ENCODE measurements at places on chromosomes 4 and X.
A peak's percentile ranks its signal among the peaks of the same experiment; 100 is the strongest.

- no peak for DNase-seq
Observed at GRCh38 chr4:98682719-98683118, 24.3 kb upstream of the TSPAN5 start.

- DNase-seq = no peak
Observed at GRCh38 chr4:116501954-116502353, 583.4 kb downstream of the TRAM1L1 start.

- no peak for DNase-seq
Observed at GRCh38 chr4:90219822-90220221, 92.6 kb downstream of the CCSER1 start.

GRCh38 chr4:93030670-93031069 is 726.9 kb downstream of the GRID2 start:
- no peak for DNase-seq

GRCh38 chr4:109981936-109982335 is 69.3 kb downstream of the EGF start:
- DNase-seq = no peak

DNA sequence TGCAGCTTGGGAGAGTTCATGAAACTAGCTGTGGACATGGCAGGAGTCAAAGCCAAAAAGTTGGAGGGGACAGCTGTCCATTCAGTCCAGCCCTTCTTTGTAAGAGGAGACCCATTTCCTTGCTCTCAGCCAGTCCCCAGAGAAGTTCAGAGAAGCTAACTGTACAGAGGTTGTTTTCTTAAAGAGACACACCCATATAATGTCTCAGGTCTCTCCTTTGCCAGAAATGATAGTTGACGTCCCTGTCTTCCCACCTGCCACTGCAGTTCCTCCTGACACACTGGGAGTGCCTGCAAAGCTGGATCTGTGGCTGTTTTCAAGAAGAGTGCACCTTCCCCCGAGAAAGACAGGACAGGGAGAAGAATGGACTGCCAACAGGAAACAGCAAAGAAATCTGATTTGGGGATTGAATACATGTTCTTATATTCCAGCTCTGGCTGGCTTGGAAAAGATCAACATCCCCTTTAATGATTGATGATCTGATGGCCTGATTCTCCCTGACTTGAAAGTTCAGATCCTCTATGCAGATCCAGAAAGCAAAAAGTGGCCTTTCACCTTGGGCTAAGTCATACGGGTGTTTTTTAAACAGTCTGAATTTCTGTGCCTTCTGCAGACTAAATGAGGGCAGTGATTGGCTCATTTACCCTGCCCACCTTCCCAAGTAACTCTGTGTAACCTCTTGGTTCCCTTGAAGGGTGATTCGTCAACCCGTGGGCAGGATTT is 87.2 kb downstream of the MAOA start:
- DNase-seq = no peak

DNA sequence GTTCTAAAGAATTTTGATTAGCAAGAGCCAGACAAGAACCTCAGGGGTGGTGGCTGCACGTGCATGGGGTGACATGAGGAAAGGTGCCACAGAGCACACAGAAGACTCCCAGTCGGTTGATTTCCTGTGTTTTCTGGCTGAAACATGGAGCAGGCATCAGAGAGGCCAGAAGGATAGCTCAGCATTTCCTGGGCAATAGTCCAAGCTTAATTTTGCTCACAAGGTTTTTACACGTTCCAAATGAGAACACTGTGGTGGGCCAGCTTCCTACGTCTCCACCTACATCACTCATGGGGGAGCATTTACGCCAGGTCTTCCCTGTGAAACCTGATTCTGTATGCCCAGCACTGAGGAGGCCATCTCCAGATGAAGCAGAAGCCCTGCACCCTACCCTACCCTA is 212.5 kb upstream of the CLNK start:
- no peak for DNase-seq

DNA sequence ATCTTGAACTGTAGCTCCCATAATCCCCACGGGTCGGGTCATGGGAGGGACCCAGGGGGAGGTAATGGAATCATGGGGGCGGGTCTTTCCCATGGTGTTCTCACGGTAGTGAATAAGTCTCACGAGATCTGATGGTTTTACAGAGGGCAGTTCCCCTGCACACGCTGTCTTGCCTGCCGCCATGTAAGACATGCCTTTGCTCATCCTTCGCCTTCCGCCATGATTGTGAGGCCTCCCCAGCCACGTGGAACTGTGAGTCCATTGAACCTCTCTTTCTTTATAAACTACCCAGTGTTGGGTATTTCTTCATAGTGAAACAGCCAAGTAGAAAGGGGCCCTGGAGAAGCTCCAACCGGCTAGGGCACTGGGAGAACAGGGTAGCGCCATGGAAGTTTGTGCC is 12.3 kb downstream of the CTAG1A start:
- no peak for DNase-seq

DNA sequence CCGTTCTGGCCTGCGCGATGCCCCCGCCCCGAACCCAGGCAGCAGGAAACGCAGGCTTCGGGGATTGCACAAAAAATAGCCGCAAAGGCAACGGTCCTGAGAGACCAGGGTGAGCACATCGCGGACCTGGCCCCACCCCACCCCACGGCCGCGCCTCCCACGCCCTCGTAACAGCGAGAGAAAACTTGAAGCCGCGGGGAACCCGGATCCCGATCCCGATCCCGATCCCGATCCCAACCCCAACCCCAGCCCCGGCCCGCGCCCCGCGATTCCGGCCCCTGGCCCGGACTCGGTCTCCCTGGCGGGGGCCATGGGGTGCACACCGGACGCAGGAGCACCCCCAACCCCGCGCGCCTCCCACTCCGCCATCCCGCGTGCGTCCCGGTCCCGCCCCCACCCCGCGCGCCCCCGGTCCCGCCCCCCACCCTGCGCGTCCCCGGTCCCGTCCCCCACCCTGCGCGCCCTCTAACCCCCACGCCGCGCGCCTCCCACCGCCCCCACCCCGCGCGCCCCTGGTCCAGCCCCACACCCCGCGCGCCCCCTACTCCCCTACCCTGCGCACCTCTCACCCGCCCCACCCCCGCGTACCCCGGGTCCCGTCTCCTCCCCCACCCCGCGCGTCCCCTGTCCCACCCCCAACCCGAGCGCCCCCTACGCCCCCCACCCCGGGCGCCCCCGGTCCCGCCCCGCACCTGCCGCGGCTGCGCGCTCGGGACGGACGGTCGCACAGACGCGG is 29.0 kb downstream of the NOP14 start:
- DNase-seq = peak; percentile 59

DNA sequence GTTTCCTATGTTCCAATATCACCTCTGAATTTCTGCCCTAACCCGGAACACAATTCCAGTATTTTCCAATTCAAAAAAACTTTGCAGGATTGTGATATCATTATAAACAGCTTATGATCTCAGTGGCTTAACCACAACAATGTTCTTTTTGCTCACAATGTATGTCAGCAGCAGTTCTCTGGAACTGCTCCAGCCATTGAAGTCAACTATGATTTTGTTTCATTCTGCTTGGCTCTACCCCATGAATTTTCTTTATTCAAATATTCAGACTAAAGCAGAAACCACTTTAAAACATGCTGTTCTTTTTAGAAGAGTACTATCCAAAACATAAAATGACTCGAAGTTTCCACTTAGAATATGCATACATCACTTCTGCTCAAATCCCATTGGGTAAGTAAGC is 1611.1 kb downstream of the ARAP2 start:
- no peak for DNase-seq

GRCh38 chrX:39487166-39487968 is 610.4 kb downstream of the BCOR start:
- DNase-seq = no peak

GRCh38 chr4:168502861-168503260 is 6.0 kb downstream of the PALLD start:
- no peak for DNase-seq

GRCh38 chrX:107448998-107449835 is at the start of gene FRMPD3:
FRMPD3 (plus strand) TSS chrX:107449652; CDS start chrX:107526589, 76,937 bp downstream.
- peak; percentile 54 for DNase-seq

- no peak for DNase-seq
Observed at GRCh38 chr4:129144755-129145206, 48.8 kb downstream of the C4orf33 start.

DNA sequence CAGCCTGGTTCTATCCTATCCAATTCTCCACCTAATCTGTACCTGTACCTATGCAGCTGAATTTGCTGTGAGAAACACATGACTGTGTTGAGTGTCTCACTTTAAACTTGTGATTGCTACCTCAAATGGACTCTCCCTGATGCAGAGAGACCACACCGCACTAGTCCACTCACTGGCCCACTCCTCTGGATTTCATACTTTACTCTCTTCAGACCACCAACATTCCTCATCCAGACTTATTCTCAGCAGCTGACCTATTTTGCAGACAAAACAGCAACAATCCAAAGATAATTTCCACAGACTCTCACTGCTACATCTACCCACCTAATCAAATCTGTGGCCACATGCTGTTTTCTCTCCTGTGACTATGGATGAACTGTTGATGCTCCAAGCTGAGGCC is 45.2 kb downstream of the ACSL4 start:
- DNase-seq = no peak

GRCh38 chr4:183300070-183300469 is 20.0 kb downstream of the CLDN22 start:
- no peak for DNase-seq

- DNase-seq = no peak
Observed at GRCh38 chr4:166956484-166956883, 277.8 kb downstream of the SPOCK3 start.

GRCh38 chr4:108834166-108834834 is 71.4 kb upstream of the ETNPPL start:
- no peak for DNase-seq

GRCh38 chrX:123088930-123089329 is 95.1 kb upstream of the GRIA3 start:
- no peak for DNase-seq

DNA sequence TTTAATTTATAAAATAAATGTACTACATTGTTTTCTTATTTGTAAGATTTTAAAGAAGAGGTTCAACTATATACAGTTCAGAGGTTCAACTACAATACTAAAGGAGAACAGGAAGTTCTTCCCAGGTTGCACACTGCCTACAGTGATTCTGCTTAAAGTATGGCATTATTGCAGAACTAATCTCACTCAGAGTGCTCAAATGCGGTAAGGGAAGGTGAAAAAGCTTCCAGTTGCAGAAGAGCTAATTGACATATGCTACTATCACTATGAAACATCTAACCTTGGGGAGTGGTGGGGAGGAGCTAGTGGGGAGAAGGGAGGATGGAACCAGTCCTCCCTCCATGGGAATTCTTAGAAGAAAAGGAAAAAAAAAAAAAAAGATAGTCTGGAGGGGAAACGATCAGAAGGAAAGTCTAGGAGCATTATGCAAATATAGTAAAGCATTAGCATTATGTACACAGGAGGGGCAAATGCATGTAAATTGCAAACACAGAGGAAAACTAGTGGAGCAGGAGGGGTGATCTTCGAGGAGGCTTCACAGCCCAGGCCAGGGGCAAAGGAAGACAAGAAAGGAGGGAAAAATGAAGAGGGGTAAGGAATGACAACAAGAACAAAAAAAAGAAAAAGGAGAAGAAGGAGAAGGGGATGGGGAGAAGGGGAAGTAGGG is 32.0 kb upstream of the MMAA start:
- no peak for DNase-seq

DNA sequence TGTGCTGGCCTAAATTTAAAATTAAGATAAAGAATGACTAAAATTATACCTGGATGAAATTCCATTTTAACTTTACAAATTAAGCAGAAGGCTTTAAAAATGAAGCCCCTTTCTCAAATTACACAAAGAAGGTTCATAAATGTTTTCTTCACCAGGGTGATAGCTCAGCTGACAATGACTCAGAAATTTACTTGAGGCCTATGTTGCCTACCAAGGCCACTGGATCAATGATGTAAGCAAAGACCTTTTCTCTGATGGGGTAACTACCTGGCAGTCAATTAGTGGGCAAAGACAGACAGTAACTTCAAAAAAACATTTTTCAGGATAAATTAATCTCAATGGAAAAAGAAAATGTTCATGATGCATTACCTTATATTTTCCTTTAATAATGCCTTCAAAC is 23.9 kb upstream of the GPR34 start:
- DNase-seq = no peak

DNA sequence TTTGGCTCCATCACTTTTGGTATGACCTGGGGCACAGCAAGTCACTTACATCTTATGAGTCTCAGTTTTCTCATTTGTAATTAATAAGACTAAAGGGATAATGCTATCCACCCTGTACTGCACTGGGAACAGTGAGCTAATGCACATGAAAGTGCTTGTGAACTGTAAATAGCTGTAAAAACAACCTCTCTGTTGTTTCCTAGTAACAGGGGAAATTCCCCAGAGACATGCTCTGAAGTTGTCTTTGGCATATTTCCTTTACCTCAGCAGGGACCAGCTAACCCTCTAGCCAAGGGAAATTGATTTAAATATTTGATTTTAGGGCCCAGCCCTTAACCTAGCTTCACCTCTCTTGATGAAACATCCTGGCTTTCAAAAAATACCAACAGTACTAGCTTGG is 6.1 kb upstream of the CYSLTR1 start:
- DNase-seq = no peak

DNA sequence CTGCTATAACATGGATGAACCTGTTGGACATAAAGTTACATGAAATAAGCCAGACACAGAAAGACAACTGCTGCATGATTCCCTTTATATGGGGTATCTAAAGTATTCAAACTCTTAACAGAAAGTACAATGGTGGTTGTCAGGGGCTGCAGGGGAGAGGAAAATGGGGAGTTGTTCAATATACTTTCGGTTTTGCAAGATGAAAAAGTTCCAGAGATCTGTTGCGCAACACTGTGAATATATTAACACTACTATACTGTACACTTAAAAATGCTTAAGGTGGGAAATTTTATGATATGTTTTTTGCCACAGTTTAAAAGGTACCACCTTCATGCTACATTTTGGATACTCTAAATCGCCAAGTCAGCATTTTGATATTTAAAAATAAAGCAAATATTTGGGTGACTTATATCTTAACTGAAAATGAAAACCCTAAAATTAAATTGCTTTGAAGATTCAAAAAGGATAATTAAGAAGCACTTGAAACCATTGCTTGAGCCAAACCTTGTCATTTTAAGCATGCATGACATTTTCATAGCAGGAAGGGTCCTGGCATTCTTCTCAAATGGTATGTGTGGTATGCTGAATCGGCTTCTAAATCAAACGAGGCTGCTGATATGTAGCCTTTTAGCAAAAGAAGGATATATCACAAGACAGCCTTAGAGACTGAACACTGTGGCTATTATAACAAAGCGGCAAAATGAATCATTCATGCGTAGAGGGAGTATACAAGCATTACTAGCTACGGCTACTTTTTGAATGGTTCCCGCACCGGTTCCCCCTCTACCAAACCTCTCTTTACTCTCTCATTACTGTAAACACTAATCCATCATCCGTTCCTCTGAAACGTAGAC is 607.1 kb upstream of the DIPK2B start:
- no peak for DNase-seq

GRCh38 chr4:164931551-164932324 is 45.7 kb downstream of the TRIM61 start:
- no peak for DNase-seq
